ENCODE measurements at places on chromosomes 3 and 15. TPM values are rescaled to one million over a fixed set of nuclear protein-coding genes. Genes with fewer than 3 reads are reported as not detected.

Gene TFRC
- 36.3 TPM for polyA plus RNA-seq

DNA sequence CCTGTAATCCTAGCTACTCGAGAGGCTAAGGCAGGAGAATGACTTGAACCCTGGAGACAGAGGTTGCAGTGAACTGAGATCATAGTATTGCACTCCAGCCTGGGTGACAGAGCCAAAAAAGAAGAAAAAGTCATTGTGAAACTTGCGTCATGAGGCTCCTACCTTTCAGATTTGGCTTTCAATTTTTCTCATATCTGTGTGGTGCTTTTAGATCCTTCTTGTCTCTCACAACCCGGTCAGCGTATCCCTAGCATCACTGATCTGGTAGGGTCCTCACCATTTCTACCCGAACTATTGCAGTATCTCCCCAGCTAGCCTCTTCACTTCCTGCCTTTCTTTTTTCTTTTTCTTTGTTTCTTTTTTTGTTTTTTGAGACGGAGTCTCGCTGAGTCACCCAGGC, 21.6 kb upstream of the GCNT3 start:
- no peak for DNase-seq

DNA sequence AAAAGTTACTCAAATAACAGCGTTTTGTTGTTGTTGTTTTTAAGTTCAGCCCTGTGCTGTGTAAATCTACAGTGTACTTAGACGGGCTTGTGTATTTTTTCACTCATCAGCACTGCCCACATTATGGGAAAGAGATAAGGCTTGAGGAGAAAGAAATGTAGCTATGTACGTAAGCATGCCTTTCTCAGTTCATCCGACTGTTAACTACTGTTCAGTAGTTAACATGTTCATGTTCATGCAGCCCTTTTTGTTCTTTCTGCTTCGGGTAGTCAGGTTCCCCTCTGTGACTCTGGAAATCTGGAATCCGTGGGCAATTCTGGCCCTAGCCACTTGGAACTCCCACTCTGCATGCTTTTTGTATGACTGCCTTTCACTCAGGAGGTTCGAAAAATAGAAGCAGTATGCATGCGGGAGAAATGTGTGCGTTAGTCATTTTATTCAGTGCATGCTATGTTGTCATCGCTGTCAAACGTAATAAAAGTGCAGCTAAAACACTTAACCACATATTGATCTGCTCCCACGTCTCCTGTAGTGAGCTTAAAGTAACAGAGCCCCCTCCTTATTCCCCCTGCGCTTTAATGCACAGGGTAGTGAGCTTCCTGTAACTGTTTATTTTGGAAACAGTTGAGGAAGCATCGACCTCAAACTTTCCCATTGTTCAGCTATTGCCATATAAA, 283.1 kb upstream of the NR2F2 start:
- DNase-seq = no peak

GRCh38 chr15:75420698-75421097, 30.8 kb downstream of the SIN3A start:
- DNase-seq = no peak

GRCh38 chr3:31502803-31503221, 29.9 kb upstream of the STT3B start:
- DNase-seq = no peak

DNA sequence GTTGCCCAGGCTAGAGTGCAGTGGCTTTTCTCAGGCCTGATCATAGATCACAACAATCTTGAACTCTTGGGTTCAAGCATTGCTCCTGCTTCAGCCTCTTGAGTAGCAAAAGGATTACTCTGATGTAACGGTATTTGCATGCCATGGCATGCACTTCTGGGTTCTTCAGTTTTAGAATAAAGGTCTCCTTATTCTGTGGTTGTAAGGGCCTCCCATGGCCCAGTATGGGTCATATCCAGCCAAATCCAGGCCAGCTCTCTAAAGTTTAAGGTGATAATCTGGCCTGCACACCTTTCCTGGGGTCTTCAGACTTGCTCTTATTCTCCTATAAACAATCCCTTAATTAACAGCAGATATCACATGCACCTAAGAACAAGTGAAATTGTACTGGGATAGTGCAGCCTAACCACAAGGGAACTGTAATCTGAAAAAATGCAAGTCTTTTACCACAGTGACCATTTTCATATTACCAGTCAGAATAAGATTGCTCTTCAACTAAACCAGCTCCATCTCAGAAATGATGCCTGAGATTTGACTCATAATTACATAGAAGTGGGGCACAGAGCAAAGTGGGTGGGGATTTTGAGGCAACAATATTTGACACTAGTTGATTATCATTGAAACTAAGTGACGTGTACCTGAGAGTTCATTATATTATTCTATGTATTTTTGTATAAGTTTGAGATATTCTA, 25.4 kb downstream of the COMMD2 start:
- DNase-seq = no peak

Gene IMPG2
- 0.09 TPM for polyA plus RNA-seq

DNA sequence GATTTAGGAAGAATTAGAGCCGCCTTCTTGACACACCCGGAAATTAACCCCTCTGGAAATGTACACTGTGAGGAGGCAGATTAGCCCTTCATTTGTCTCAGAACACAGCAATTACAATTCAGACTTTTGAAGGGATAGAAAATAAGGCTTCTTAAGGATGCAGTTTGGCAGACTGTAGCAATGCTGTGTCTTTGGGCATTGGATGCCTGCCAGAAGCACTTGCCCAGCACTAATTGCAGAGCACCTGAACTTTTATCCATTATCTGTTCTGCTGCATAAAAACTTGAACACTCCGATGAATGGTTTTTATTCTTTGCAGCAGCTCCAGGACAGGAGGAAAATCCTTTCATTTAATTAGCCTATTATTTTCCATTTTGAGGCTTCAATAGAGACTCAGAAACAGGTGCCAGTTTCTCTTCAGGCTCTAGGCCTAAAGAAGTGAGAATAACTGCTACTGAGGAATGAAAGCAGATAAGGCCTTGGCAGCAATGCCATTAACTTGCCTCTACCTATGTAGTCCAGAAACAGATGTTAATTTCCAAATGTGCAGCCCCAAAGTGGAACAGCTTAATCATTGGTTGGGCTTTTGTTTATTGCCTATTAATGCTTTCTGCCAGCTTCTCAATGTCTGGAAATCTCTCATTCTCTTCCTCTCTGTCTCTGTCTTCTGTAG, 418.5 kb downstream of the NSUN3 start:
- no peak for DNase-seq

- no peak for DNase-seq
Measured at GRCh38 chr15:25661898-25662297, 201.2 kb downstream of the ATP10A start.

DNA sequence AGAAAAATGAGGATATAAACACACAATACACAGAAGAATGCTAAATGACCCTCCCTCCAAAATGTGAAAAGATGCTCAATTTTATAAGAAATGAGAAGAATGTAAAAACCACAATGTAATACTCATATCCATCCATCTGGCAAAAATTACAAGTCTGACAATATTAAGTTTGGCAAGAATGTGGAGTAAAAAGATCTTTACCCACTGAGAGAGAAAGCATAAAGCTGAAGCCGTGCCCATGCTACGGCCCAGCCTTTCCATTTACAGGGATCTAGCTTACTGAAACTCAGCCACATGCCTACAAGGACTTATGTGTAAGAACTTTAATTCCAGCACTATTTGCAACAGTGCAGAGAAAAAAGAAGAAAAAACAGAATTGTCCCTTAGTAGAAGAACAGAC, 42.9 kb downstream of the ATP13A3 start:
- no peak for DNase-seq

Gene MUC13
- polyA plus RNA-seq = 0.16 TPM

Gene PRKAR2A
- polyA plus RNA-seq = 92.5 TPM

DNA sequence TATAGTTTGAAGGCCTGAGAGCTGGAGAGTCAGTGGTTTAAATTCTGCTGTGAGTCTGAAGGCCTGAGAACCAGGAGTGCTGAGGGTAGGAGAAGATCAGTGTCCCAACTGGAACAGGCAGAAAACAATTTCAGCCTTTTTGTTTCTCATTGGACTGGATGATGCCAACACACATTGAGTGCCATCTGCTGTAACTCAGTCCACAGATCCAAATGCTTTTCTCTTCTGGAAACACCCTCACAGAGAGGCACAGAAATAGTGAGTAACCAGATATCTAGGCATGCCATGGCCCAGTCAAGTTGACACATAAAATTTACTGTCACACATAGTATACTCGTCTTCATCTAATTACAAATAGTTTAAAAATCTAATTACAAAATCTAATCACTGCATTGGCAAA, 100.8 kb downstream of the NEO1 start:
- no peak for DNase-seq

- DNase-seq = no peak
Measured at GRCh38 chr15:101827257-101827656, 15.3 kb downstream of the OR4F15 start.

GRCh38 chr3:156479604-156480003, 75.3 kb downstream of the SSR3 start:
- no peak for DNase-seq

DNA sequence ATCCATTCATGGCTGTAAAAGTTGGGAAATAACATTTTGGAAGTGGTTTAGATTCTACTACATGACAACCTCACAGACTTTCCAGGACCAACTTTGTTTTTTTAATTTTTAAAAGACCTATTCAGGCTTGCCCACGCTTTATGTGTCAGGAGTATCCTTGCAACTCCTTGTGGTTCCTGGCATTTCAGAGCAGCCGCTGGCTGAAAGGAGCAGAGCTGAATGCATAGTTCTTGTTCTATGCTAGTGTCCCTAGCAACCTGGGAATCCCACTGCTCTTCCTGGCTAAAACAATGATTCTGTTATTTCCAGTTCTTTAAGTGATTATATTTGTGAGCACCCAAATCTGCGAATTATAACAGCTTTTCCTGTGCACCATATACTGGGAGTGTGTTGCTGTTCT, 34.9 kb downstream of the CP start:
- no peak for DNase-seq

GRCh38 chr15:81869161-81869954, 176.5 kb downstream of the MEX3B start:
- DNase-seq = no peak

Gene SERINC4
- polyA plus RNA-seq = 0.15 TPM

Gene ACTC1
- 644 TPM for polyA plus RNA-seq

DNA sequence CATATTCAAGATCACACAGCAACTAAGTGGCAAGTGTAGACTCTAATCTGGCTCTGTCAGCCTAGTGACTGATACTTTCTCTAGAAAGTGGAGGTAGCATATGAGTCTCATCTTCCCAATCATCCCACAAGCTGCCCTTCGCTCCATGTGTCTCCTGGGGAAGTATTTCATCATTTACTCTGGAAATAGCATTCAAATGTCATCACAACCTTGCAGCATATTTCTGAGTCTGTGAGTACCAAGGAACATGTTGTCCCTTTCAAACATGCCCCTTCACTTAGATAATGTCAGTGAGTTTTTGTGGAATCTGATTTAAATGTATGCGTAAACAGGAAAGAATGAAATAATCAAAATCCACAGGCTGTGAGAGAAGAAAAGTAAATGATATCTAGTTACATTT, 322.9 kb downstream of the SLC9A9 start:
- no peak for DNase-seq

DNA sequence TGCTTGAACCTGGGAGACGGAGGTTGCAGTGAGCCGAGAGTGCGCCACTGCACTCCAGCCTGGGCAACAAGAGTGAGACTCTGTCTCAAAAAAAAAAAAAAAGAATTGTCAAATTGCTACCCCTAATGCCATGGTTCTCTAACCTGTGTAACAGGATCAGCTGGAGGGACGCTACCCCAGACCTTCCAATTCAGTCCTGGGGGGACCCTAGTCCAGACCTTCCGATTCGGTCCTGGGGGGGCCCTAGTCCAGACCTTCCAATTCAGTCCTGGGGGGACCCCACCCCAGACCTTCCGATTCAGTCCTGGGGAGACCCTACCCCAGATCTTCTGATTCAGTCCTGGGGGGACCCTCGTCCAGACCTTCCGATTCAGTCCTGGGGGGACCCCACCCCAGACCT, 29.8 kb upstream of the MUC20 start:
- DNase-seq = no peak

GRCh38 chr15:73941871-73942635, 15.8 kb downstream of the LOXL1 start:
- no peak for DNase-seq

- no peak for DNase-seq
Measured at GRCh38 chr15:39235084-39235795, 345.6 kb upstream of the THBS1 start.

Gene PLXND1
- polyA plus RNA-seq = 15.5 TPM

Gene LXN
- 4.3 TPM for polyA plus RNA-seq

- no peak for DNase-seq
Measured at GRCh38 chr15:49115062-49115461, 40.3 kb downstream of the COPS2 start.

DNA sequence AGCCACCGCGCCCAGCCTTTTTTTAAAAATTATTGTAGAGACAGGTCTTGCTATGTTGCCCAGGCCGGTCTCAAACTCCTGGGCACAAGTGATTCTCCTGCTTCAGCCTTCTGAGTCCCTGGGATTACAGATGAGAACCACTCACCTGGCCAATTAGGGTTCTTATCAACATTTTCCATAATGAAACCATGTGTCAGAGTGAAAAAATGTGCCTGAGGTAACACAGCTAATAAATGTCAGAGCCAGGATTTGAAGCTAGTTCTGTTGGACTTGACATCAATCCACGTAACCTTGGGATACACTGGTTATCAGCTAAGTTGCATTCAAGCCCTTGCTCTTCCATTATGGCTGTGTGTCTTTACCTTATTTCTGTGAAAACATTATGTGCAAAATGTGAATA, 29.1 kb downstream of the CHST14 start:
- DNase-seq = no peak

GRCh38 chr15:83200589-83200988, 7.0 kb downstream of the HDGFL3 start:
- no peak for DNase-seq

Gene PRSS50
- polyA plus RNA-seq = 0.07 TPM

- no peak for DNase-seq
Measured at GRCh38 chr15:79436037-79436780, 4.1 kb downstream of the MINAR1 start.

GRCh38 chr3:69772152-69772867, 33.0 kb downstream of the MITF start:
- no peak for DNase-seq

GRCh38 chr15:63401078-63401477, 19.4 kb upstream of the CA12 start:
- no peak for DNase-seq

DNA sequence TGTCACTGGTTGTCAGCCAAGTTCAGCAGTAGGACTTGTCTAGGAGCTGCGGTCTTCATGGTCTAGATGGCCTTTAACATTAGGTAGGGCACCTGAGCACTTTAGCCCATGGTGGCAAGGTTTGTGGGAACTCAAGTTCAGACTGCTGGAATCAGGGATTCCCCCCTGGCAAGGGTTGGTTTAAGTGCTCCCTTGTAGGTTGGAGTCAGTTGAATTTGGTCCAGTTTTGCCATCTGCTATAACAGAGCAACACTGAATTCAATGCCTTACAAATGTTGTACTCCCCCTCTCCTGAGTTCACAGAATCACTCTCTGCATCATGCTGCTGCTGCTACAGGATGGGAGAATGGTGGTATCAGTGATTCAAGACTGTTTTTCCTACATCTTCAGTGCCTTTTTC, 509.3 kb downstream of the VGLL3 start:
- no peak for DNase-seq

- DNase-seq = no peak
Measured at GRCh38 chr3:122966045-122966444, 61.5 kb downstream of the SEMA5B start.

Gene GABRB3
- 0.35 TPM for polyA plus RNA-seq

All from psoas muscle (tissue), 8 donors.